ENCODE measurements at places on chromosomes 2 and 18. TPM values are rescaled to one million over a fixed set of nuclear protein-coding genes. Genes with fewer than 3 reads are reported as not detected.
A peak's percentile ranks its signal among the peaks of the same experiment; 100 is the strongest.

GRCh38 chr18:12500986-12501385 is 93.3 kb downstream of the PRELID3A start:
- no peaks in the 10 kb centered on the region for H3K4me1 ChIP-seq
- H3K27me3 ChIP-seq: no peaks in the 10 kb centered on the region
- DNase-seq: no peak
- no peak overlapping the region for H3K4me3 ChIP-seq

DNA sequence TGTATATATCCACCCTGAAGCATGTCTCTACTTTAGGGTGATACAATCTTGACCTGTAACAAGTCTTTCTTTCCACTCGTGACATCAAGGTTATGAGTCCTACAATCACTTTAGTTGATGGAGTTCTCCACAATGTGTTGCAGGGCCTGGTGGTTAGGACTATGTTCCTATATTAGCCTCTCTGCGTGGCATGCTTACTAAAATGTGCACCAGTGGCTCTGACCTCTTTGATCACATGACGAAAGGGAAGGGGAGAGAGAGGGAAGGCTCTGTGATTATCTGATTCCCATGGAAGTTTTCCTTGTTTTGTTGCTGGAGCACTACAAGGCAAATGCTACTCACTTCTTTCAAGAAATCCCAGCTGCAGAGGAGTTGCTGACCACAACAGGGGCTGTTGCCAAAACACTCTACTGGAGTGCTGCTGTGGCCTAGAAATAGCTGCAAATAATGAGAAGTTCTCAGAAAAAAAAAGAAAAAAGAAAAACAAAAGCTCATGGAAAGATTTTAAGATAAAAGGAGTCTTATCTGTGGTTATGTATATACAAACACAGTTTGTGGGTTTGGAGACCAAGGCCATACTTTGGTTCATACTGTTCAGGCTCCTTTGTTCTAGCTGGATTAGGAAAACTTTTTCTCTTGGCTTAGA is 272.8 kb upstream of the MMADHC start:
- no peak for DNase-seq
- H3K36me3 ChIP-seq: no peaks in the 10 kb centered on the region
- H3K4me3 ChIP-seq: no peak overlapping the region
- no peaks in the 10 kb centered on the region for H3K27me3 ChIP-seq

GRCh38 chr2:62968668-62969067 is 82.0 kb upstream of the OTX1 start:
- no peaks in the 10 kb centered on the region for H3K27me3 ChIP-seq
- H3K4me3 ChIP-seq: no peak overlapping the region
- no peaks in the 10 kb centered on the region for H3K4me1 ChIP-seq

Gene ALK
- total RNA-seq: 0.16 TPM

Gene PLEK
- 4.4 TPM for total RNA-seq

DNA sequence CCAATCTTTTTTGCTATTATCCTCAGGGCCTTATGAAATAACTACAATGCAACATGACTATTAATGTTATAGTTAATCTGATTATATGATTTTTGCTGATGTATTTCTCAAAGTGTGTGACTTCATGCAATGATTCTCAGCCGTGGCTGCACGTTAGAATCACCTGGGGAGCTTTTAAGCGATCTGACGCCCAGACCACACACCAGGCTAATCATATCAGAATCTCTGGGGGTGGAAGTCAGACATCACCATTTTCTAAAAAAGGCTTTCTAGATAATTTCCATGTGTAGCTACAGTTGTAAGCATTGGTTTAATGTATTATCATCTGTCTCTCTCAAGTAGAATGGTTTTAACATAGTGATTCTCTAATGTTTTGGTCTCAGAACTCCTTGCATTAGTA is 5.5 kb upstream of the QPCT start:
- H3K4me1 ChIP-seq: no peaks in the 10 kb centered on the region
- no peak overlapping the region for H3K4me3 ChIP-seq
- no peak overlapping the region for H3K27ac ChIP-seq
- H3K36me3 ChIP-seq: no peaks in the 10 kb centered on the region
- H3K27me3 ChIP-seq: no peaks in the 10 kb centered on the region

DNA sequence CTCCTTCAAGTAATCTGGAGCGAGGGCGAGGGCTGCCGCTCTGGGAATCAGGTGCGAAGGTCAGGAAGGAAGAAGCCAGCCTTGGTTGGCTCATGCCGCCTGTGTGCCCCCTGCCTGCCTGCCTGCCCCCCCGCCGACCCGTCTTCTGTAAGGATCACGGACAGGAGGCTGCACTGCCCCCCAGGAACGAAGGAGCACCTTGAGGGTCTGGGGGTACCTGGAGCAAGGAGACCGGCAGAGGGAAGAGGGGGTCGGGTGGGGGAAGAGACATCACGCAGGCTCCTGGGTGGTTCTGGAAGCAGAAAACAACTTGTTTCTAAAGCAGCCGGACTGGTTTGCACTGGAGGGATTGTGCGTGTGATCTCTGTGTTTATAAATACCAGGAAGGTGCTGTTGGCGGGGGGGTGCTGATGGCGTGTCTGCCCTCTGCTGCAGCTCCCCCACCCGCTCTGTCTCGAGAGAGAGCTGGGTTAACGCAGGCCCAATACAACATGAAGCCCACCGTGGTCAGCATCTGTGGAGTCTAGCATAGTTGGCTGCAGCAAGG is 1.7 kb downstream of the FOSL2 start:
- peak overlapping the region; percentile 100 for H3K27ac ChIP-seq
- peaks cover 36% of the 10 kb centered on the region for H3K4me1 ChIP-seq
- no peaks in the 10 kb centered on the region for H3K27me3 ChIP-seq
- peaks cover 28% of the 10 kb centered on the region for H3K36me3 ChIP-seq

GRCh38 chr18:27581296-27581904 is 396.3 kb upstream of the CHST9 start:
- no peaks in the 10 kb centered on the region for H3K27me3 ChIP-seq
- DNase-seq: no peak
- H3K27ac ChIP-seq: no peak overlapping the region
- no peaks in the 10 kb centered on the region for H3K4me1 ChIP-seq
- H3K4me3 ChIP-seq: no peak overlapping the region

Gene SERPINB8
- 8.4 TPM for total RNA-seq

Gene IL1A
- not detected for total RNA-seq

Gene FZD7
- 24.5 TPM for total RNA-seq

DNA sequence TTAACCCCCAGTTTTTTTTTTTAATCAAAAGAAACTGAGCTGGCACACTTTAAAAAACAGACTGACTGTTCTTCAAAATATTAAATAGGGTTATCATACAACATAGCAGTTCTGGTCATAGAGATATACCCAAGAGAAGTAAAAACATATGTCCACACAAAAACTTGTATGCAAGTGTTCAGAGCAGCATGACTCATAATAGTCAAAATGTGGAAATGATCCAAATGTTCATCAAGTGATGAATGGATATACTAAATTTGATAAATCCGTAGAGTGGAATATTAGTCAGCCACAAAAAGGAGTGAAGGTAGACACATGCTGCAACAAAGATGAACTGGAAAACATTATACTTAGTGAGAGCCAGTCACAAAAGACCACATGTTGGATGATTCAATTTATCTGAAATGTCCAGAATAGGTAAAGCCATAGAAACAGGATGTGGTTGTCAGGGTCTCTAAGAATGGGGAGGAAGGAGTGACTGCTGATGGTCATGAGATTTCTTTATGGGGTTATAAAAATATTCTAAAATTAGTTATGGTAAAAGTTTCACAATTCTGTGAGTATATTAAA is 5.1 kb downstream of the SMIM21 start:
- H3K36me3 ChIP-seq: no peaks in the 10 kb centered on the region
- no peak overlapping the region for H3K4me3 ChIP-seq
- DNase-seq: no peak
- no peaks in the 10 kb centered on the region for H3K27me3 ChIP-seq
- H3K4me1 ChIP-seq: no peaks in the 10 kb centered on the region

DNA sequence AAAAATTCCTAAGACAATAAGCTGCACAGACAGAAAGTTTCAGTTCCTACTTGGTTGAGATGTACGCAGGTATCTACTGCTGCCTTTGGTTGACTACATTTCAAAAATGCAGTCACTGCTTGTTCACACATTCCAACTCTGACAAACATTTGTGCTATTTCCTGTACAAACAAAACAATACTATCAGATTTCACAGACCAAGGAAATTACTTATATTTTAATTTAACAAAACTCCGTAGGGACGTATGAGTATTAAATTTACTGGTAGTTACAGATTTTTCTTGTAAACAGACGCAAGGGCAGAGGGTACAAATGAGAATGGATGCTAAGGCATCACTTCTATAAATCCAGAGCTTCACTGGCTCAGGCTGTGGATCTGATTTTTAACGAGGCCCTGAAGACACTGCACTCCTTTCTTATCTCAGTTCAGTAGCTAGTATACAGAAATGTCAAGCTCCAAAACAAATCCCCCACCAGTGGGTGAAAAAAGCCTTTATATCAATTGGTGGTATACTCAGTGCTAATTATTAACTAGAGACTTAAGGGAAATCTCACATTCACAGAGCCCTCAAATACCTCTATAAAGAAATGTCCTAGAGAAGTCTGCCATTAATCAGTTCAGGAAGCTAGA is 31.7 kb upstream of the TTC32 start:
- H3K36me3 ChIP-seq: peaks cover 43% of the 10 kb centered on the region
- H3K27me3 ChIP-seq: no peaks in the 10 kb centered on the region
- no peak overlapping the region for H3K27ac ChIP-seq
- no peaks in the 10 kb centered on the region for H3K4me1 ChIP-seq

DNA sequence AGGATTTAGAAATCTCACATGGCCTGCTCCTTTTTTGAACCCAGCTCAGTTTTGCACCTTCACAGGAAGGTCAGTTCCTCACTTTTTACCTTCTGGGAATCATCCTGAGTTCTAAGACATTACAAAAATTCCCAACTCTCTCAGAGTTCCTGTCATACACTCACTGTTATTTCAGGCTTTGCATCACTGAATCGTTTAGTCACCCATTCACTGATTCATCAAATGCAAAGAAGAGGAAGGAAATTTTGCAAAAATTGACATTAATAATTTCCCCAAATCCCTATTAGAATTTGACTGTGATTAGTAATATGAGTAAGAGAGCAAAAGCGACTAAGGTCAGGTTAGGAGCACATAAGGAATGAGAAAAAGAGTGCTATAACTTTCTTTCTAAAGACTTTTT is 197.5 kb downstream of the PDE1A start:
- DNase-seq: no peak
- no peaks in the 10 kb centered on the region for H3K27me3 ChIP-seq
- H3K27ac ChIP-seq: no peak overlapping the region
- no peaks in the 10 kb centered on the region for H3K4me1 ChIP-seq
- no peaks in the 10 kb centered on the region for H3K36me3 ChIP-seq

Gene ADD2
- total RNA-seq: 1.4 TPM

- H3K4me3 ChIP-seq: no peak overlapping the region
- no peak for DNase-seq
- H3K36me3 ChIP-seq: no peaks in the 10 kb centered on the region
- no peaks in the 10 kb centered on the region for H3K4me1 ChIP-seq
These were observed 65.7 kb upstream of the ZNF236 start for GRCh38 chr18:76756531-76757253.

DNA sequence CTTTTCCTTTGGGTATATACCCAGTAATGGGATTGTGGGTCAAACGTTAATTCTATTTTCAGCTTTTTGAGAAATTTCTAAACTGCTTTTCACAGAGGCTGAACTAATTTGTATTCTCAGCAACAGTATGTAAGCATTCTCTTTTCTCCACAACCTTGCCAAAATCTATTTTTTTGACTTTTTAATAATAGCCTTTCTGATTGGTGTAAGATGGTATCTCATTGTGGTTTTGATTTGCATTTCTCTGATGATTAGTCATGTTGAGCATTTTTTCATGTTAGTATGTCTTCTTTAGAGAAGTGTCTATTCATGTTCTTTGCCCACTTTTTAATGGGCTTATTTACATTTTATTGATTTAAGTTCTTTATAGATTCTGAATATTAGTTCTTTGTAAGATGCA is 145.5 kb downstream of the TRABD2A start:
- no peak overlapping the region for H3K27ac ChIP-seq
- no peaks in the 10 kb centered on the region for H3K36me3 ChIP-seq
- no peaks in the 10 kb centered on the region for H3K27me3 ChIP-seq
- no peak overlapping the region for H3K4me3 ChIP-seq
- H3K4me1 ChIP-seq: no peaks in the 10 kb centered on the region

Gene DPP4
- 4.5 TPM for total RNA-seq

Gene RNF144A
- 12.6 TPM for total RNA-seq

Gene CRYGD
- not detected for total RNA-seq

DNA sequence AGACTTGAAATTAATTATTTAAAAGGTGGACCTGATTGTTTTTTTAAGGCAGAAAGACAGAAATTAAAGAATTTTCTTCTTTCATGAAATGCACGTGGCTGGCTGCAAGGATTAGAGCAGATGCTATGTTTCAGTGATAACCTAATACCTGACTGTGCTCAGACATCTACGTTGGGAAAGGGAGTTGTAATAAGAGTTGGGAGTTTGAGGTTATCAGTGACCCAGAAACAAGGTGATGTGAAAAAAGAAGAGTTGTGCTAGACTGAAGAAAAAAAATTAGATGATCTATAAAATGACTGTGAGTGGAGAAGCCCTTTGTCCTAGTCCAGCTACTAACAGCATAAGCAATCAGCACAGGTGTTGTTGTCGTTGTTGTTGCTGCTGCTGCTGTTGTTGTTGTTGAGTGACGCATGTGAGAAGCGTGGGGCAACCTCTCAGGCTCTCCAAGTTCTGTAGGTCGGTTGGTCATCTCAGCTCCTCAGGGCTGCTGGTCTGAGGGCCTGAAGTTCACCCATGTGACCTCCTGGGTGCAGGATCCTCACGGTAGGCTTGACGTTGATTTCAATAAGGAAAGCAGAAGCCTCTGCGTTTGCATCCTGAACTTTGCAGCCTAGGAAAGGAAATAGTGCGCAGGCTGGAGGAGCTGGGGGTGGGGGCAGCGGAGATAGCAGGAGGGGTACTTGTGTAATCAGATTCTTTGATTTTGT is 7.6 kb downstream of the POU3F3 start:
- peaks cover 79% of the 10 kb centered on the region for H3K27me3 ChIP-seq
- no peak for DNase-seq
- H3K36me3 ChIP-seq: no peaks in the 10 kb centered on the region
- no peak overlapping the region for H3K4me3 ChIP-seq

DNA sequence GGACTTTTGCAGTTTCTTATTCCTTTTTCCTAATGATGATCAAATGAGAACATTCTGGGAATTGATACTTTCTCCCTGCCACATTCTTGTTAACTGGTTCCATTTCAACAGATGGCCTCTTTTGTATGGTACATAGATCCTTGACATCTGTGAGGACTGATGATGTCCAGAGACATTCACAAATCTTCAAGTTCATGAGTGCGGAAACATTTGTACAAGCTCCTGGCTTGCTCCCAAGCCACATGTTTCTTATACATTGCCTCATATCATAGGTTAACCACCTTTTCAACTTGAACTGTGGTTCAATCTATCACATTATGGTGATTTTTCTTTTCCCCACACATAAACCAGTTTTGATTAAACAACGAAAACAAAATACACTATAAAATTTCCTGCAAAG is 267.3 kb downstream of the CLIP4 start:
- no peak overlapping the region for H3K27ac ChIP-seq
- H3K4me3 ChIP-seq: no peak overlapping the region
- DNase-seq: no peak
- no peaks in the 10 kb centered on the region for H3K36me3 ChIP-seq
- H3K27me3 ChIP-seq: no peaks in the 10 kb centered on the region
